NCI-H1105 (cell line): ENCODE measurements at places on chromosomes 2 and 18.

DNA sequence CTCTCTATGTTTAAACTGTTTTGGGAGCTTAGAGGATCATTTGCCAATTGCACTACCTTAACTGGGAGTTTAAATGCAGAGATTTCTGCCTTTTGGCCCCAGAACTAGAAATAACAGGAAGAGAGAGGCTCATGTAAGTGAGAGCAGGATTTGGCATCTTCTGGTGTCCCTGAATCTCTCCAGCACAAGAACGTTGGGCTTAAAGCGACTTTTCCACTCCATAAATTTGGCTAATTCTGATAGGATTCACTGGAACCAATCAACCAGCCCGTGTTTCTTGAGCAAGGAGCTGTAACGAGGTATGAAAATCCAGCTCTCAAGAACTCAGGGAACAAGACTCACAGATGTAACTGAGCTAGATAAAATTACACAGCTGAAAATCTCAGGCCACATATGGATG lies 181.0 kb downstream of the C1D start:
- DNase-seq: no peak

DNA sequence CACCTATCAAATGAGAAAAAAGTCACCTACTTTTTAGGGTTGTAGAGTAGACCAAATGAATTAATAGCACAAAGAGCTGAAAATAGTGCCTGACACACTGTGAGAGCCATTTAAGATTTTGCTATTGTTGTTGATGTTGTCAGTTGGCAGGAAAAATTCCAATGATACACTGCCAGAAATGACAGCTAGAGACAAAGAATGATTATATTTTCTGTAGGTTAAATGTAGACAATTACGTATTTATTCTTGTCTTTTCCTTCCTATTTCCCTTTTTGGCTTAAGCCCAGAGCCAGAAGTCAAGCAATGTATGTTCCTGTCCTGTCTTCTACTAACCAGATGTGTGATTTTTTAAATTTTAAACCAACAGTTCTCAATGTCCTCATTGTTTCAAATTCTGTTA lies 17.2 kb downstream of the NRXN1 start:
- DNase-seq: no peak

DNA sequence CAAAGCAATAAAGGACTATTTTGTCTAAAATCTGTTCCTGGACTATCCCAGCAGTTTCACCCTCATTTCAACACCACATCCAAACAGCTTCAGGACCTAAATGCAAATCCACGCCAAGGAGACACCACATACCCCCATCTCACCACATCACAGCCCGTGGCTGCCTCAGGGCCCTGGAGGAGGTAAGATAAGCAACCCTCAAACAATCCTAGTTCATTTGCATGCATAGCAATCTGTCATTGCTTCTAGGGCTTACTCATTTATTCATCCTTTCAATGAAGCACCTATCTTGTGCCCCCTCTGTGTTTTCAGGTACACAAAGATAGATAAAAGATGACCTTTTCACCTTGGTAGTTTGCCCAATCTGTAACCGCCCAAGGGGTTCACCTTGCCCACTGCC lies 86.5 kb downstream of the VSNL1 start:
- DNase-seq: no peak

DNA sequence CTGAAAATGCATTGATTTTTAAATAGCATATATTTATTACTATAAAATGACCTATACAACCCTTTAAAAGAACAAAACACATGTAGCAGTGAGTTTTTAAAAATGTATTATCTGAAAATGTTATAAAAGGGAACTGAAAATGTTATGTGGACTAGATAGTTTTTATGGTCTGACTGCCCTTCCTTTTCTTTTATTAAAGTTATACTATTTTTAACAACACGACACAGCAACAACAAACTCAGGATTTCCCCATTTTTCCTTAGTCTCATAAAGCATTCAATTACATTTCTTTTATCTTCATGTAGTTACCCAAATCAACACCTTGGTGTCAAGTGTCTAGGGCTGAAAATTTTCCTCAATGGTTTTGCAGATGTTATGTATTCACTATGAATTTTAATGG lies 132.8 kb upstream of the TMEFF2 start:
- DNase-seq: no peak

- DNase-seq: no peak
Measured at GRCh38 chr2:184765112-184765895, 167.0 kb downstream of the ZNF804A start.

- no peak for DNase-seq
Measured at GRCh38 chr2:172711110-172711509, 24.5 kb upstream of the RAPGEF4 start.

DNA sequence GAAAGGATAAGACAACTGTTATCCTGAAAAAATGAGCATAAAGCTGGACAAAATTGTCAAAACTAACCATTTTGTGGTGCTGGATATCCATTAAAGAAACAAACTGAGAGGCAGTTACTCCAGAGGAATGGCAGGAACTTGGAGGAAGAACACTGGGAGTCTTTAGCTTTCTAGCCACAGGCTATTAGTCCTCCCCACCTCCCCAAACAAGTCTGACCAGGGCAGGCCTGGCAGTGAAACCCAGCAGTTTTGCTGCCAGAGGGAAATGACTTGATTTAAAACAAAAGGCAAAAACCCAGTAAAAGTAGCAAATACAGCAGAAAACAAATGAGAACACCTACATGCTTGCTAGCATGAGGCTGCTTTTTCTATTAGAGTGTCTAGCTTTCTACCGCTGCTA lies 34.9 kb downstream of the OSBPL1A start:
- DNase-seq: no peak

- no peak for DNase-seq
Measured at GRCh38 chr2:71452565-71452964, 796 bp upstream of the DYSF start.

GRCh38 chr18:75977081-75977480 lies 518.0 kb downstream of the ZNF516 start:
- no peak for DNase-seq

GRCh38 chr2:11267931-11268330 lies 76.5 kb downstream of the ROCK2 start:
- no peak for DNase-seq

- no peak for DNase-seq
Measured at GRCh38 chr2:147688242-147688641, 156.6 kb upstream of the ACVR2A start.

DNA sequence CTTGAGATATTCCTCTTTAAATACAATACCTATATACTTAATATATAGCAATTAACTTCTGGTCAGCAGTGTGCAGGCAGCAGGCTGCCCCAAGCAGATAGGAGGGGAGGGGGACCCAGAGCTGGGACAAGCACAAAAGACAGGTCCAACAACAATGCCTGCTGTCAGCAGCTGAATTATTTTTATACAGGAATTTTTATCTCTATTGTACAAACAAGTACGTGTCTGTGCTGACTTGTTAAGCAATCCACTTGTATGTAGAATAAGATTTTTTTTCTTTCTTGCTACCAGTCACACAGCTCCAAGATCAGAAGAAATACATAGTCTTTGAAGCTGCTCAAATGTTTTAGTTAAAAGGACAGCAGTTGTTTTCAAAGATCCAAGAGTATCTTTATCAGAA lies 16.7 kb downstream of the BCL11A start:
- DNase-seq: no peak

- DNase-seq: no peak
Measured at GRCh38 chr18:24491927-24492834, 31.7 kb downstream of the HRH4 start.

- DNase-seq: no peak
Measured at GRCh38 chr18:75140296-75140695, 68.6 kb downstream of the PTGR3 start.

GRCh38 chr2:199431746-199432213 lies 26.0 kb downstream of the SATB2 start:
- DNase-seq: no peak

GRCh38 chr2:101751875-101752619 lies 54.5 kb downstream of the MAP4K4 start:
- DNase-seq: no peak

DNA sequence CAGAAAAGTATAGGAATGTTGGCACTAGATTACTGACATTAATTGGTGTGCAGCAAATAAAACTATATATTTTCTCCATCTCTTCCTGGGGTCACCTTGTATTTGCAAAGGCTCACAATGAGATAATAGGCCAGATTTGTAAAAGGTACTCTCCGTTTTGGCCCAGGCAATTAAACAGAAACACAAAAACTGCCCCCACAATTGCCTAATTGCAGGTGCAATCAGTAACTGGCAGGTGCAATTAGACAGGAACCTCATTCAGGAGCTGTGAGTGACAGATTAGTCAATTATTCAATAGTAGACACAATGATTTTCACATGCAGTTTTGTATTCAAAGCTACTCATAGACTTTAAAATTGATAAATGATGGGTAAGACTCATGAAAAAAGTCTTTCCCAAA lies 451.4 kb upstream of the ID2 start:
- peak; percentile 46 for DNase-seq

GRCh38 chr2:122639711-122640110 lies 884.3 kb downstream of the TSN start:
- DNase-seq: no peak

DNA sequence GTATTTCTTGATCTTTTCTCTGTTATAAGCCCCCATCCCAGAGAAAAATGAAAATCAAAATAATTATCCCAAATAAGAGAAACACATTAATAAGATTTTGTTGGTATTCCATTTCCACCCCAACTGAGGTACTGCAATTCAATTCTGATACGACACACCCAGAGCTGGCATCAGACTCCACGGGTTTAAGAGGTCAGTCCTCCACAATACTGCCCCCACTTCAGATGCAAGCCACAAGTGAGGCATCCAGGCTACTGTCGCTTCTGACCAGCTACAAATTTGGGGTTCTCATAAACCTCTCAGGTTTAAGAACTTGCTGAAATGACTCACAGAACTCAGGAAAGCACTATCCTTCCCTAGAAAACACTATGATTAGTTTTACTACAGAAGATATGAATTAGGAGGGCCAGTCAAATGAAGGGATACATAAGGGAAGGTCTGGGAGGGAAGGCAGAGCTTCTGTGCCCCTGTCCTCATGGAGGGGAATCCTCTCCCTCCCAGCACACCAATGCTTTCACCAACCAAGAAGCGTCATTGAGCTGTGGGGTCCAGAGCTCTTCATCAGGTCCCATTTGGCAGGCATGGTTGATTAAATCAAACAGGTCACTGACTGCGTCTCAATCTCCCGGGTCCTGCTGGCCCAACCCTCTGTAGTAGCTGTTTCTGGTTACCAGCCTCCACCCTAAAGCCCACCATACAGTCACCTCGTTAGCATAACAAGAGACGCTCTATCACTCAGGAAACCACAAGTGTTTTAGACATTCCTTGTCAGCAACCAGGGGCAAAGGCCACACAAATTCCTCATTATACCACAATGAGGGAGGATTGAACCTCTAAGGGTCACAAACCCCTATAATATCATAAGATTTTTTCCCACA lies 46.2 kb downstream of the IWS1 start:
- DNase-seq: no peak

DNA sequence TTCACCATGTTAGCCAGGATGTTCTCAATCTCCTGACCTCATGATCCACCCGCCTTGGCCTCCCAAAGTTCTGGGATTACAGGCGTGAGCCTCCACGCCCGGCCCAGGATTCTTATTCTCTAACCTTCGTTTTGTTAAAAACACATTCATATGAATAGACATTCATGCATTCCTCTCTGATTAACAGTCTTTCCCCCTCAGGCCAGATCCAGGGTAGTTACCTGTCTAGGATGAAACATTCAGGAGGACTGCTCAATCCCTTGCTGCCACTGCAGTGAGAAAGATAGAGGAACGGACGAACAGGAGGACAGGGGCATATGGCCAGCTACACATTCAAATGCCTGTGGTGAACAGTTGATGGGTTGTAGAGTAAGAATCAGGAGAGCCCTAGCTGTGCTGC lies 39.6 kb upstream of the EPC2 start:
- DNase-seq: no peak

- DNase-seq: no peak
Measured at GRCh38 chr2:60872510-60872928, 8.9 kb upstream of the REL start.

- no peak for DNase-seq
Measured at GRCh38 chr2:170689481-170689880, 25.7 kb upstream of the SP5 start.

DNA sequence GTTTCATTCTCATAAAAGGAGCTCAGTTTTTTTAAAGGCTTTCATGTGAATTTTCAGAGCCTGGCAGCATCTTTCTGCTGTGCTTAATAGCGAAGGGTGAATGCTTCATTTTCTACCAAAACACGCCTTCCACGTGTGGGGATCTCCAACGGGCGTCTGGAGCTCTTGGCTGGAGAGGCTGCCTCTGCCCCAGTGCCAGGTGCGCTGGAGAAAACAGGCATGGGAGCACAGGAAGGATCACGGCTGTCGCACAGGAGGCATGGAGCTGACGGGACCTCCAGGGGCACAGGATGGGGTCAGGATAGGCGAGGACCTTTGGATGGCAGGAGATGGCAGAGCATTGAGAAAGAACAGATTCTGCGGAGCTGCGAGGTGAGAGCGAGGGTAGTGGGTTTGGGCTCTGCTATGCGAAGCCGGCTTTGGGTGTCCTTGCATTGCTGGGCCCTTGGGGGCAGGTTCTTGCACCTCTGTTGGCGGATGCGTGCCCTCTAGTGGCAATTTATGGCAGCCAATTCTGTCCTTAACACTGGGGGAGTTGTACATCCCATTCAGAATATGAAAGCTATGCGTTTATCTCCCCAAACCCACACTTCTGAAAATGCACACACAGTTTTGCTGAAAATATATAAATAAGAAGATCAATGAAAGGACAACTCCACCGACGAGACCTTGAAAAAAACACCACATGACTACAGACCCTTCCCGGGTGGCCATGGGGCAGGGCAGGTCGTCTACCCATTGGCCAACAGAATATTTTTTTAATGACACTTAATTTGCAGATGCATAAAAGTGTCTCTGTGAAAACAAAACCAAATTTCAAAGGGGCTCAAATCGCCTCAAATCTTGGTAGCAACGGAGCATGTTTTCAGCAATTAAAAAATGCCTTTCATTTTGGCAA lies 90.4 kb upstream of the SLC35G4 start:
- DNase-seq: peak; percentile 69

GRCh38 chr2:171956135-171956825 lies 34.0 kb downstream of the HAT1 start:
- no peak for DNase-seq

- no peak for DNase-seq
Measured at GRCh38 chr2:66032226-66032775, 402.6 kb upstream of the MEIS1 start.

GRCh38 chr18:64294967-64295366 lies 146.1 kb upstream of the LINC00305 start:
- no peak for DNase-seq

DNA sequence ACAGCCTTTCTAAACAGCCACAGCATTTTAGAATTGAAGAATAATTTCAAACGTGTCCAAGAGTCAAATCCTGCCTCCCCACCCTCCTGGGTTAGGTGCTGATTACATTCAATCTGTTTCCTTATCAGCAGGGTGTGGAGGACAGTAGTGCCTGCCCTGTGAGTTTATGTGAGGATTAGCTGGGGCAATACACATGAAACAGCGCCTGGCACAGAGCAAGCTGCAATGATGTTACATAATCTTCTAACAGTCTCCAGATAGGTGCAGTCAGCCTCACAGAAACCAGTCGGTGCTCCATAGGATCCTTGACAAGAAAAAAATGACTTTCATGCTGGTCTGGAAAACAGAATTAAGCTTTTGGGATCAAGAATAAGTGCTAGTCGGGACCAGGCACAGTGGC lies 91.7 kb upstream of the ITGA6 start:
- DNase-seq: no peak
